B cell (primary cell): ENCODE measurements at places on chromosomes 6 and 20.
A peak's percentile ranks its signal among the peaks of the same experiment; 100 is the strongest.

GRCh38 chr20:16491294-16491905, 81.8 kb downstream of the KIF16B start:
- DNase-seq: peak; percentile 23

GRCh38 chr6:119591235-119591634, 241.7 kb upstream of the MAN1A1 start:
- DNase-seq: no peak

DNA sequence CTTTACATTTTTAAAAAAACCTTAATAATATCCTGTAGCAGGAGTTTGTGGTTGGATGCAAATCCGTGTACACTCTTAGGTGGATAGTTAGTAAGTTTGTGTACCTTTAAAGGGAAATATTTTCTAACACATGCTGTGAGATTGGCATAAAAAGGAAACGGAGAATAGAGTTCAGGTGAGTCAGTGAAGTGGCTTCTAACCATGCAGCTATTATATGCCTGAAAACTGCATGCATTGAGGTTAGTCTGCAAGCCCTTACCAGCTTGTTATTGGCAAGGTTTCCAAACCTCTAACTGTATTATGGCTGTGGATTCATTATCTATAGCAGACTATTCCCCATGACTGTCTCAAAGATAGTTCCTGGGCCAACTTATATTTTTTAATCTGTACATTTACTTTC, 420.6 kb upstream of the MMS22L start:
- DNase-seq: no peak

- no peak for DNase-seq
These were observed 13.0 kb downstream of the ZHX3 start for GRCh38 chr20:41304424-41305079.

DNA sequence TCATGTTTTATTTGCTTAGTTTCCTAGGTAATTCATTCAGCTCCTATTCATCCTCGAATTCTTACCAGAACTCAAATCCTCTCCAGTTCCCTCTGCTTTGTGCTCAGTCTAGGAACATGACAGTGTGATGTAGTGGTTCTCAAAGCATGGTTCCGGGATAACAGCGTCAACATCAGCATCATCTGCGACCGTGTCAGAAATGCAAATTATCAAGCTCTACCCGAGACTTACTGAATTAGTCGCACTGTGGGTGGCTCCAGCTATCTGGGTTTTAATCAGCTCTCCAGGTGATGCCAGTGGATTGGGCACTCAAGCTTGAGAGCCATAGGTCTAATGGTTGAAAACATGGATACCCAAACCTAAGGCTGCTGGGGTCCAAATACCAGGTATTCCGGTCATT, 7.7 kb upstream of the STK35 start:
- DNase-seq: peak; percentile 36

- DNase-seq: no peak
These were observed 18.6 kb downstream of the RBM38 start for GRCh38 chr20:57409672-57410397.

DNA sequence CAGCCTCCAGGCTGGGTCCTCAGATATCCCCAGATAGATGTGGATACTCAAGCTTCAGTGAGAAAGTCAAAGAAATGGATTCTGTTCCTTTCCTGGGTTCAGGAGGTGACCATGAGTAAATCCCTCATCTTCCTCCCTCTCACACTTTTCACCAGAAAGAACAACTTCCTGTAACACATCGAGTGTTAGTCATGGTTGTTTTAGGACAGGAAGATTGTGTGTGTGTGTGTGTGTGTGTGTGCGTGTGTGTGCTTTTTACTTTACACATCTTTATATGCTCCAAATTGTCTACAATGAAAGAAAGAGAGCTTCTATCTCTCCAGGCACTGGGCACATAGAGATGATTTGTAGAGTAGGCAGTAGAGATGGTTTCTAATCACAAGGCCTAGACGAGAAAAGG, 139.9 kb downstream of the TBXT start:
- DNase-seq: no peak

DNA sequence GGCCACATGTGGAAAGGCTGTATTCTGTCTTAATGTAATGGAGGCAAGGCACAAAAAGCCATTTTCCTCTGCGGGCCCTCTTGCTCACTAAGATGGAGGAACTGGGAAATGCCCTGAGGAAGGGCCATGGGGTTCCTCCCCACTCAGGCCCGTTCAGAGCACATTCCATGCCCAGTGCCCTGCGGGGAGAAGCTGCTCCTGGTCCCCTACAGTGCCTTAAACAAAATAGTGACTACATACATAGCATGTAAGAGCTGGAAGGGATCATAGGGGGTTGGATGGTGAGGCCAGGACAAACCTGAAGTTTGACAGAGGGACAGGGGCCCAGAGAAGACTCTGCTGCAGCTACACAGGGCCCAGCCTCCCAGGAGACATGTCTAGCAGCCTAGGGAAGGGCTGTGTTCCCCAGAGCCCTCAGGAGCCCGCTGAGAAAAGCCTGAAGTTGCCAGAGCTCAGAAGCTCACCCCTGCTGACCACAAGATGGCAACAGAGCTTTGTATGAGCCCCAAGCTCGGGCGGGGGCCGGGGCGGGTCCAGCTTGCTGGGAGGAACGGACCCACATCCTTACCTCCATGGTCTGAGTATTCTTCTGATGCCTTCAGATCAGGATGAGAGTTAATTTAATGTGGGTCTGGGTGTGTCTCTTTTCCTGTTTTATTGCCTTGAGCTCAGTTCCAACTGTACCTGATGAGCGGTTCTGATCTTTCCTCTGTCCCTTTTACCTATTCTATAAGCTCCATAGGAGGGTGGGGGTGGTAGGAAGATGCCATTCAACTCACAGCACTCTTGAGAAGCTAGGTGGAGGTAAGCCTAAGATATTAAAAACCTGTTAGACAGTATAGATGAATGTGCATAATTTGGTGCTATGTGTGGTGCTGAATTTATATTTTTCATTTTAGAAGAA, 242.9 kb downstream of the CDC5L start:
- DNase-seq: no peak

GRCh38 chr6:169221264-169221663, 32.4 kb downstream of the THBS2 start:
- DNase-seq: no peak

- no peak for DNase-seq
These were observed 16.6 kb upstream of the MAPK13 start for GRCh38 chr6:36113703-36114102.

GRCh38 chr20:1815502-1816085, 79.6 kb upstream of the SIRPA start:
- no peak for DNase-seq

DNA sequence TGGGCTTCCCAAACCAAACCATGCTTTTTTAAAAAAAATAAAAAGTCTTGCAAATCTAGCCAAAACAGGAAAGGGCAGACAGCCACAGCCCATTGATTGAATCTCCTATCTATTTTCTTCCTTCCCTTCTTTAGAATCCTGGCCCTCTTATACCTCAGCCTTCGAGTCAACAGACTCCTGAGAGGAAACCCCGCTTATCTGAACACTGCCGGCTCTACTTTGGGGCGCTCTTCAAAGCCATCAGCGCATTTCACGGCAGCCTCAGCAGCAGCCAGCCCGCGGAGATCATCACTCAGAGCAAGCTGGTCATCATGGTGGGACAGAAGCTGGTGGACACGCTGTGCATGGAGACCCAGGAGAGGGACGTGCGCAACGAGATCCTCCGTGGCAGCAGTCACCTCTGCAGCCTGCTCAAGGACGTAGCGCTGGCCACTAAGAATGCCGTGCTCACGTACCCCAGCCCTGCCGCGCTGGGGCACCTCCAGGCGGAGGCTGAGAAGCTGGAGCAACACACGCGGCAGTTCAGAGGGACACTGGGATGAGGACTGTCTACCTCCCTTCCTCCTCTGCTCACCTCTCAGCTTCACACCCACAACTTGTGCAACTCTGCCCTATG, 10.1 kb upstream of the RTF2 start:
- no peak for DNase-seq

- DNase-seq: no peak
These were observed 389.7 kb upstream of the JARID2 start for GRCh38 chr6:14856177-14856576.

- DNase-seq: no peak
These were observed 185.6 kb upstream of the TAB2 start for GRCh38 chr6:149131891-149132290.

GRCh38 chr6:169783401-169783800, 32.0 kb downstream of the ERMARD start:
- DNase-seq: no peak

DNA sequence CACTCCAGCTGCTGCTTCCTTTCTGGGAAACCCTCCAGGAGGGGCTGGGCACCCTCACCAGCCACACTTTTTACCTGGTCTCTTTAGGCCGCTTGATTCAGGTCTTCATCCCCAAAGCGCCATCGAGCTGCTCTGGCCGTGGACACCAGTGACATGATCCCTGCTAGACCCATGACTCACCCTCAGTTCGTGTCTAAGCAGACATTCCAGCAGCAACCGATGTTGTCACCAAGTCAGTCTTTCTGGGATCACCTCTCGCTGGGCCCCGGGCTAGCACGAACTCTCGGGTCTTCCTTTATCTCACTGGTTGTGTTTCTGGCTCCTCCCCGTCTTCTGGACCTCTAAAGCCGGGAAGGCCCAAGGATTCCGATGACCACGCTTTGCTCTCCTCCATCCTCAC, 43.0 kb upstream of the GPR31 start:
- DNase-seq: no peak

GRCh38 chr6:30861257-30862048, 22.9 kb upstream of the DDR1 start:
- DNase-seq: no peak

DNA sequence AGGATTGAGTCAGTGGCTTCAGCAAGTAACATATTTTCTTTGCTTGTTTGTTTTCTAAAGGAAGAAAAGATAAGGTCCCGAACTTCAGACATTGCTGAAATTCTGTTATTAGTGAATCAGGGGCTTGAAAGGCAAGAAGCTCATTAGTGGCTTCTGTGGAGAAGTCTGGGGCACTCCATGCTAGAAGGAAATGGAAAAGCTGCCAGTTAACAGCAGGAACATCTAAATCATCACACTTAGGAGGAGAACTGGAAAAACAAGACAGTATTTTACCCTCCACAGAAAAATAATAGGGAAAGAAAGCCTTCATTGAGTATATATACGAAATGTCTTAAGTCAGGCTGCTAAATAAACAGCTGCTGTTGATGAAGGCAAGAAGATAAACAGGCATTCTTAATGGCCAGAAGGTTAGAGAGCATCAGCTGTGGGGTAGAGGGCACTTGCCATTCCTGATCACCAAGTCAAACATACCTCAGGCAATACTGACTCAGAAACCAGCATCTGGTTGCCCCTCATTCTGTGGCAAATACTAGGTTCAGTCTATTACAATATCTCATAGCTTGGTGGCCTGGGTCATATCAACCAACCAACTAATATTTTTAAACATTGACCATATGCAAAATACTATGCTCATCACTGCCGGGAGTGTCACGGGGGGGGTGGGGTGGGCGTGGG, 143.2 kb upstream of the TENT5A start:
- DNase-seq: no peak

GRCh38 chr6:111461860-111462259, 21.2 kb downstream of the REV3L start:
- no peak for DNase-seq

DNA sequence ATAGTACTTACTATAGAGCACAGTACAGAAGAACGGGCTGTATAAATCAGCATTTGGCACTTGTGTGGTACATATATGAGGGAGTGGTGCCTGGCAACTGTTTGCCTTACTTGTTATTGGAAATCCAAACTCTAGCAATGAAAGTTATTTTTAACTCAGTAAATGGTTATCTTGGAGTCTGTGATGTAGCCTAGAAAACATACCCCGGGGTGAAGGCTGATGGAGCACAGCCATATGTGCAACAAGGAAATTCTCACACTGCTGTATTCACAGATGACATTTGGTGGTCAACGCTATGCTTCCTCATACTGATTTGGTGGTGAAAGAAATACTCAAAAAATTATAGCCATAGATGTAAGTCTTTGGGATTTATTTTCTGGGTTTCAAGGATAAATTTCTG, 807.5 kb upstream of the FLRT3 start:
- no peak for DNase-seq

GRCh38 chr20:41902346-41902745, 284.2 kb upstream of the CHD6 start:
- no peak for DNase-seq

GRCh38 chr6:119308991-119309657, 40.4 kb downstream of the MAN1A1 start:
- no peak for DNase-seq

DNA sequence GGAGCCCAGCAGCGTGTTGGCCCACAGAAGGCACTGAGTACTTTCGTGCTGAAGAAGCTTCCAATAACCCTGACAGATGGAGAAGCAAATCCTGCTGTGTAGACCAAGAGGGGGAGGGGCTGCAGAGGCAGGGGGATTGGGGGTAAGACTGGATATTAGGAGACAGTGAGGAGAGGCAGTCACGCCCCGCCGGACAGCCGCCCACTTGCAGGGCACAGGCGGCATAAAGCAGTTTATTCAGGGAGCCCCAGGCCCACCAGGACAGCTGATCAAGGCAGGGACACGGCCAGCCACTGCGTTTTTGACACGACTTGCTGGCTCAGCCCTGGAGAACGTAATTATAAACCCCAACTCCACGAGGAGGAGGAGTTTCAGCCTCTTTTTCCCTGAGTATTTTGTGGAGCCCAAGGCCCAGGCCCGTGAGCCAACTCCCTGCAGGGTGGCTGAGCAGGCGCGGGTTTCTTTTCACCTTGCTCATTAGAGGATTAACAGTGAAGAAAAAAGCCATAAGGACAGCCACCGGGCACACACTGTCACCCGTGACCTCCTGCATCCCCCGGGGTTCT, 177.9 kb downstream of the TFAP2C start:
- DNase-seq: no peak

GRCh38 chr20:4069751-4070150, 54.4 kb upstream of the RNF24 start:
- DNase-seq: no peak

DNA sequence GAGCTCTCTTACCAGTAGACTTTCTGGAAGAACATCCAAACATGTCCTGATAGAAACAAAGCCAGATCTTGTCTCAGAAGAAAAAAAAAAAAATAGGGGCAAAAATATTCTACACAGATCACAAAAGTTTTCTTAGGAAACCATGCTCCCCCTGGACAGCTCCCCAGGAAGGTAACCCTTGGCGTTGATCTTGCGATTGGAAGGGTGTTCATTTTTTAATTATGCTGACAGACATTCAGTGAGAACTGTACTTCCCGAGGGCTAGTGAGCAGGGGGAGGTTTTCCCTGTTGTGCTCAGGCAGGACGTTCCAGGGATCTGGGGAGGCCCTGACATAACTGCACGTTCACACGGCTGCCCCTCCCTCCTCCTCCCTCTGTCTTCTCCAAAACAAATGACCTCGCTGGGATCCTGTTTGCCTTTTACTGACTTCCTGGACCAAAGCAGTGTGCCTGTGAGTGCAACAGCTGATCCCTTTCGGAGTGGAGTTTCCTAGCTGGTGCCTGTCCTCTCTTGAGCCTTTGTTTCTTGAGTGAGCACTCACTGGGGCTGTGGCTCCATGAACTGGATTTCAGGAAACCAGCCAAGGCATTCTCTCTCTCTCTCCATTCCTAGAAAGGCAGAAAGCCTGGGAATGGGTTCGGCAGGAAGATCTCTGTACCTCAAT, 46.7 kb downstream of the MARCKS start:
- no peak for DNase-seq

DNA sequence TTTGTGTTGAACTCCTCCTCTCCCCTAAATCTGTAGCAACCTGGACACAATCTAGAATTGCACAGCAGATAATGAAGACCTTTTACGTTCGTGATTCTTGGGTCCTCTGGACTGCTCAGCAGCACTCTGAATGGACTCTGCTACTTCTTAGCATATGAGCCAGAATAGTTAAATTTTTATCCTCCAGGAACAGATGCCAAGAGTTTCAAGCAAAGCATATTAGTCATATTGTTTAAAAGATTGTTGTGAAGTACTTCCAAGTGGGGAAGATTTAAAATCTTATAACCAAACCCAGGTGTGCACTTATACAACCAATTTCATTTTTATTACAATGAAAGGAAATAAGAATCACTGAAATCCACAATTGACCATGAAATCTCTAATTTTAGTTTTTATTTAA, 118.9 kb upstream of the EXOC2 start:
- no peak for DNase-seq
